Right atrium auricular region (tissue), 2 donors: ENCODE measurements at places on chromosomes 1 and 21. TPM values are rescaled to one million over a fixed set of nuclear protein-coding genes. Genes with fewer than 3 reads are reported as not detected.
A peak's percentile ranks its signal among the peaks of the same experiment; 100 is the strongest.

DNA sequence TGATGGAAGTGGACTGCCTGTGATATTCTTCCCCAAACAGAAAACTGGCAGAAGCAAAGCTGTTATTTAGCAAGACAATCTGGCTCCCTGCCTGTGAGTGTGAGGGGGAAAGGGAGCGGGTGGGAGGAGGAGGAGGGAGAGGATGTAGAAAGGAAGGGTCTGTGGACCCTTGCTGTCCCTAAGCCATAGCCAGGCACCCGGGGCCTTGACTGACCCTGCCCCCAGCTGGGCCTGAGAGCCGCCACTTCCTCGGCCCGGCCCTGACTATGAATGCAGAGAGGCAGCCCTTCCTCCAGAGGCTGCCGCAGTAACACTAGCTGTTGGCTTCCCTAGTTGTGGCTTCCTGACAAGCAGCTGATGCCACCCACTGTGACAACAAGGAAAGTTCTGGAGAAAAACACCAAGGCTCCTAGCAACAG is 13.9 kb downstream of the PLA2G2F start:
- H3K4me1 ChIP-seq: no peaks in the 10 kb centered on the region
- DNase-seq: no peak
- no peaks in the 10 kb centered on the region for H3K36me3 ChIP-seq
- no peaks in the 10 kb centered on the region for H3K27me3 ChIP-seq

DNA sequence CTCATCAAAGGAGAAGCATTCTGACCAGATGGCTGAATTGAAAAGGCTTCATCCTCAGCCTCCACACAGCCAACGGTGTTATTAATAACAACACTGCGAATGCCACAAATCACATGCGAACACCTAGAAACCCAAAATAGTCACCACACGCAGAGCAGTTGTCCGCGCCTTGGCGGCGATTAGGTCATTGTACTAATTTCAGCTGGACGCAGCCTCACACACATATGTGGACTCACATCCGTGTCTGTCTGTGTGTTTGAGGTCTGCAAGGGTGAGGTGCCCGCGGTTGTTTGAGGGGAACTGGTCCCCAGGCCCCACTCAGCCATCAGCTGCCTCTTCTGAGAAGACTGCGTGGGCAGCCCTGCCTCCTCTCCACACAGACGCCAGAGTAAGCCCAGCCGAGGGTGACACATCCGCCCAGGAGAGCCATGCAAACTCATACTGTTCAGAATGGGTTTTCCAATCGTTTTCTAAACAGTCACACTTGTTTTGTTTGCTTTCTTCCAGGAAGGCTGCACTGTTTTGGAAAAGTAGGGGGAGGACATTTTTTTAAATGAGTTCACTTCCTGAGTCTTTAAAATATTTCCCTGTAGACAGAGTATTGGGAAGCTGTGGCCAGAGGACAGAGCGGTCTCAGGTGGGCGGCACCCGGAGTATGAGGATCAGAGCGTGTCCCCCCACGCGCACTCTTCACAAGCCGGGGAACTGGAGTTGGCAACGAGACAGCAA is 53.4 kb downstream of the TOMM20 start:
- peak; percentile 89 for DNase-seq
- no peak overlapping the region for H3K4me3 ChIP-seq

GRCh38 chr1:84424513-84425149 is 26.3 kb downstream of the DNASE2B start:
- H3K4me1 ChIP-seq: no peaks in the 10 kb centered on the region
- no peaks in the 10 kb centered on the region for H3K36me3 ChIP-seq
- H3K4me3 ChIP-seq: no peak overlapping the region
- no peak overlapping the region for H3K27ac ChIP-seq

DNA sequence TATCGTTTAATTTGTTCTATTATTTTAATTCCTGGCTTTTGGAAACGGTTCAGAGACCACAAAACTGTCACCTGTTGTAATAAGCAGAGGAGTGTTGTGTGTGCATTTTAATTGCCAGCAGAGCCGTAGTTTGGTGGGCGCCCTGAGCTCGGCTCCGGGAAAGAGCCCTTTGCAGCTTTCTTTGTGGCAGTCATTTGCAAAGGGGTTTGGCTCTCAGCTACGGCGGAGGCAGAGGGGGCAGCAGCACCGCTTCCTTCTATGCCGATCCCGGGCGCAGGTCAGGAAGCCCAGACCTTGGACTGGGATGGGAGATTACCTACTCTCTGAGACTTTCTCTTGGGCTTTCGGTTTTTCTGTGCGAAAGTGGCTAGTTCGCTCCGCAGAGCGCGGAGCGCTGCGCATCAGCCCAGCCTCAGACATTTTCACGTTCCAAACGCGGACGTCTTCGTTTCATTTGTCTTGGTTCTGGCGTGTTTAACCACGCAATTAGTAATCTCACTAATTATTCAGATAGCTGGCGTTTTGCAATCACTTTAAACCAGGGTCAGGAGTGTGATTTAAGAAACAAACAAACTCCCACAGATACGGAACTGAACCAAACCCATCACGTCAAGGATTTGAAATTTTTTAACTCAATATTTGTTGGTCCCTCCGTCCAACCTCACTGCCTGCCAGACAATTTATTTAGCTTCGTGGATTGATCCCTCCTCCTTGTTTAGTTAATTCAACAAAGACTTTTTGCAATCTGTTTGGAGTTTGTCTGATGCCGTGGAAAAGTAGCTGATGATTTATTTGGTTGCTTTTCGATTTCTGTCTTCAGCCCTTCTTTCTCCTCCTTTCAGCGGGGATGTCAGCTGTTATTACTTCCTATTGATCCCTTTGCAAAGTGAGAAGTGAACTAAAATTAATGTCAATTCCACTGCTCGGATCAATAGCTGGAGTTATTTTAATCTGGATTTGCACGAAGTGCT is 3.9 kb downstream of the RNF220 start:
- H3K27me3 ChIP-seq: peaks cover 58% of the 10 kb centered on the region
- DNase-seq: no peak
- H3K4me1 ChIP-seq: no peaks in the 10 kb centered on the region
- H3K27ac ChIP-seq: no peak overlapping the region
- peak overlapping the region; percentile 28 for H3K4me3 ChIP-seq
- H3K36me3 ChIP-seq: no peaks in the 10 kb centered on the region

GRCh38 chr1:232470711-232471110 is 159.2 kb downstream of the SIPA1L2 start:
- H3K4me1 ChIP-seq: no peaks in the 10 kb centered on the region
- no peaks in the 10 kb centered on the region for H3K27me3 ChIP-seq
- H3K36me3 ChIP-seq: peaks cover 12% of the 10 kb centered on the region
- H3K27ac ChIP-seq: no peak overlapping the region
- no peak for DNase-seq

- H3K36me3 ChIP-seq: peaks cover 60% of the 10 kb centered on the region
- no peaks in the 10 kb centered on the region for H3K27me3 ChIP-seq
- H3K4me3 ChIP-seq: no peak overlapping the region
- H3K4me1 ChIP-seq: no peaks in the 10 kb centered on the region
- no peak for DNase-seq
Observed at GRCh38 chr1:11134898-11135266, 35.2 kb upstream of the EXOSC10 start.

GRCh38 chr1:9095818-9096217 is 26.4 kb upstream of the SLC2A5 start:
- no peaks in the 10 kb centered on the region for H3K36me3 ChIP-seq
- no peak for DNase-seq
- no peak overlapping the region for H3K4me3 ChIP-seq
- no peaks in the 10 kb centered on the region for H3K4me1 ChIP-seq

GRCh38 chr1:3983181-3983580 is 83.1 kb upstream of the C1orf174 start:
- no peak for DNase-seq
- no peak overlapping the region for H3K4me3 ChIP-seq
- H3K36me3 ChIP-seq: no peaks in the 10 kb centered on the region
- no peak overlapping the region for H3K27ac ChIP-seq
- no peaks in the 10 kb centered on the region for H3K27me3 ChIP-seq
- no peaks in the 10 kb centered on the region for H3K4me1 ChIP-seq

XKR8 gene
- 10.8 TPM for total RNA-seq

ORC1 gene
- 0.28 TPM for total RNA-seq

AMPD1 gene
- not detected for total RNA-seq

VASH2 gene
- 0.47 TPM for total RNA-seq

NID1 gene
- 112 TPM for total RNA-seq
